Fibroblast of skin of right quadriceps (primary cell): ENCODE measurements at places on chromosomes 3 and 15.

GRCh38 chr3:194686816-194687637 is 1.3 kb downstream of the FAM43A start:
- peak; percentile 44 for DNase-seq

DNA sequence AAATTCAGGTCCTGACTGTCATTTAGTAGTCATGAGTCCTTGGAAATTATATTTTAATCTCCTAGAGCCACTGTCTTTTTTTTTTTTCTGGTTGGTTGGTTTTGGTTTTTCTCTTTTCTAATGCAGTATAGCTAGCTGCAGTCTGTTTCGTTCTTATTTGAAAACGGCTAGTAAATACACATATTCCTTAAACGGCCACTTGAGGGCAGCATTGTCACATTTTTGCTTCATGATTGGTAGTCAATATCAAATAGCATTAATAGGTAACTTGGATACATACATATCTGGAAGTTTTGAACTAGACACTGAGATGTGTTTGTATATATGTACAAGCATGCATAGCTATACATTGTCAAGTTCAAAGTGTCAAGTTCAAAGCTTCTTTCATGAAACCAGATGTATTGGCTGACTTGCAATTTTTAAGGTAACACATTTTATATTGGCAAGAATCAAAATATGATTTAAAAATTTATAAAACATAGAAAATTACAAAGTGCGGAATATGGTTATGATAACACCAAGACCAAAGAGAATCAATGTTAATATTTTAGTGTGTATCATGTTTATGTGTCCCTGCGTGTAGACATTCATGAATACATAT is 22.5 kb downstream of the GABRA5 start:
- peak; percentile 62 for DNase-seq

GRCh38 chr3:50340448-50341329 is at the start of gene RASSF1:
Gene RASSF1 (minus strand): TSS chr3:50340836. CDS start chr3:50340805, 31 bp downstream.
- DNase-seq: peak; percentile 65

- peak; percentile 31 for DNase-seq
Measured at GRCh38 chr3:149018247-149018646, 26.9 kb downstream of the GYG1 start.

- no peak for DNase-seq
Measured at GRCh38 chr3:147383617-147384016, 22.7 kb downstream of the ZIC4 start.

DNA sequence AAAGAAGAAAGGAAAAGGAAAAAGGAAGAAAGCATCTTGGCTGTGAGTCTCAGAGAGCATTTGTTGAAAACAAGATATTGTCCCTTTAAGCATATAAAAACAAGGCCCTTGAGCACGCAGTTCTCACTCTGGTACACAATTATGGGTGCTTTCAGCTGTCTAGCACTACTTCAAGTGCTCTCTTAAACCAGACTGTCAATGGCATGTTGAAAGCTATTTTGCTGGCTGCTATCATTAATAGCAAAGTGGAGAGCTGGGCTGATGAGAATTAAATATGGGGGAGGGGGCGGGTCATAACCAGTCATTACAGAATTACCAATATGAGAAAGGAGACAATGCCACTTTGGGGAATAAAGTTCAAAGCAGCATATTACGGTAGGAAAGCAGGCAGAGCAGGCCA is 9.3 kb downstream of the TLE3 start:
- no peak for DNase-seq

DNA sequence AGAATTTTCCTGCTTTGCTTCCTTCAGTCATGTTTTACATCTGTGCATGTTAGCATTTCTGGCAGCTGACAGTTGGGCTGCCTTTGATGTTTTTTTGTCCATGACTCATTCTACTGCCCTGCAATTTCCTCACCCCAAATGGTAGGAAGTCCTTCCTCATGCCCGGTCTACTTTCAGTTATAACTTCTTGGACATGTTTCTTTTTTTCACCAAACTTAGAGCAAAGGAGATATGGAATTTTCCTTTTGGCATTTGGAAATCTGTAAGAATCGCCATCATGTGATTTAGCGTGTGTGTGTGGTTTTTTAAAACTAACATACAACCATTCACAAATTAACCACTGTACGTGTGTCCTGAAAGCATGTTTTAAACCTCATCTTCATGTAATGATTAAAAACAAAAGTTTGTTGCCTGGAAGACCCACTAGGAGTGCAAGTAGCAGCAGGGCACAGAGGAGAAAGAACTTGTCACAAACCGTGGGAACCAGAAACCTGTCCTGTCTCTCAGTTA is 430.7 kb upstream of the CFAP20DC start:
- DNase-seq: peak; percentile 70

DNA sequence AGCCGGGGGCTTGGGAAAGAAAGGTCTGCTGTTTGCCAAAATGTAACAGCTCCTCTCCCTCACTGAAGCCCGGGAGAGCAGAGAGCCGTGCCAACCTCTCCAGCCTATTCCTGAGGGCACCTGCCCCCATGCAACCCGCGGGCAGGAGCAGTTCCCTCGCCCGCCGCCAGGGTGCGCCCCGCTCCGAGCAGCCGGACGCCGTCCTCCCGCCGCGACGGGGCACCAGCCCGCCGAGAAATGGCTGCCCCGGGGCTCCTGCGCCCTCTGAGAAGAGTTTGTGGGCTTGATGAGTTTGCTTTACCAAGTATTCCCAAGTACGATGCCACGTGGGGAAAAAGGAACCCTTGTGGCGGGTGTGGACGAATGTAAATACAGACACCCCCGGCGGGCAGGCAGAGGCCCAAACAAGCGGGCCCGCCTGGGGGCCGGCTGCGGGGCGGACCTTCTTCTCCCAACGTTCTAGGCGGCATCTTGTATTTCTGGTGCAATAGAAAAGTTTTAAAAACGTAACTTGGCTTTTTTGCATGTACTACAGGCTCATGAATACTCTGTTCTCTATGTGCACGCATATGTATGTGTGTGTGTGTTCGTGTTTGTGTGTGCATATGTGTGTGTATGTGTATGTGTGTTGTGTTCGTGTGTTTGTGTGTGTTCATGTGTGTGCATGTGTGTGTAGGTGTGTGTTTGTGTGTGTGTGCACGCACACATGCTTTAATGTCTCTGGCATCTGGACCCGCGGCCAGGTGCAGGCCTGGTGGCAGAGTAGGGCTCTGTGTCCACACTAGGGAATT is 162.9 kb downstream of the CHSY1 start:
- peak; percentile 46 for DNase-seq

- no peak for DNase-seq
Measured at GRCh38 chr3:104735691-104736090, 631.0 kb upstream of the ALCAM start.

- DNase-seq: no peak
Measured at GRCh38 chr15:62648954-62649353, 393.6 kb upstream of the TPM1 start.

DNA sequence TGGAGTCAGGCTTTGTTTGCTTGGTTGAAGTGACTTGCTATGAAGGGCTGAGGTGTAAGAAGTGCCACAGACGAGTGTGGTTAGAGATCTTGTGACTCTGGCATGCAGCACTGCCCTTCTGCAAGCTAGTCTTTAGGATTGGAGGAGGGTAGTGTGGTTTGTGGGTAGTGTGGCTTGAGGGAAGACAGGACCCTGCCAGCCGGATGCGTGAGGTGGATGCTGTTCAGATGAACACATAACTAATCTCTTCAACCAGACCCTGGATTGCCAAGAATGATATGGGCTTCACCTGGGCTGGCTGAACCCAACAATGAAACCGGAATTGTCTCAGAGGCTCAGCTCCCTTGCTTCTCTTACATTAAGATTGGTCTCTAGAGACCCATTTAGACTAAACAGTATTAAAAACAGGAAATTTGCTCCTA is 32.7 kb downstream of the STARD9 start:
- DNase-seq: peak; percentile 13

DNA sequence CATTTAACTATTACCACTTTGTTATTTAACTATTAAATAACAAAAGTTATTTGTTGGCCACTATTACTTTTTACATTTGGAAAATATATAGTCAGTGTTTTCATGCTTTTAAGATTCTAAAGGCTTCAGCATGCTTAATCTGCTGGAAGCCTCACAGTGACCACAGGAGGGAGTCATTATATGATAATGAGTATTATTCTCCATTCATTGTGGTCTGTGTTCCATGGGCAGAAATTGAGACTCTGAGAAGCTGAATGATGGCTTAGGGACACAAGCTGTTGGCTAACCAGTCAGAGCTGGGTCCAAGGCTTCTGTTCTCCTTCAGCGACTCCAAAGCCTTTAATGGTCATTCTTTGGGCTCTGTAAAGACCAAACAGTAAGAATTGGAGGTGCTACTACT is 64.7 kb downstream of the BFSP2 start:
- DNase-seq: peak; percentile 49

DNA sequence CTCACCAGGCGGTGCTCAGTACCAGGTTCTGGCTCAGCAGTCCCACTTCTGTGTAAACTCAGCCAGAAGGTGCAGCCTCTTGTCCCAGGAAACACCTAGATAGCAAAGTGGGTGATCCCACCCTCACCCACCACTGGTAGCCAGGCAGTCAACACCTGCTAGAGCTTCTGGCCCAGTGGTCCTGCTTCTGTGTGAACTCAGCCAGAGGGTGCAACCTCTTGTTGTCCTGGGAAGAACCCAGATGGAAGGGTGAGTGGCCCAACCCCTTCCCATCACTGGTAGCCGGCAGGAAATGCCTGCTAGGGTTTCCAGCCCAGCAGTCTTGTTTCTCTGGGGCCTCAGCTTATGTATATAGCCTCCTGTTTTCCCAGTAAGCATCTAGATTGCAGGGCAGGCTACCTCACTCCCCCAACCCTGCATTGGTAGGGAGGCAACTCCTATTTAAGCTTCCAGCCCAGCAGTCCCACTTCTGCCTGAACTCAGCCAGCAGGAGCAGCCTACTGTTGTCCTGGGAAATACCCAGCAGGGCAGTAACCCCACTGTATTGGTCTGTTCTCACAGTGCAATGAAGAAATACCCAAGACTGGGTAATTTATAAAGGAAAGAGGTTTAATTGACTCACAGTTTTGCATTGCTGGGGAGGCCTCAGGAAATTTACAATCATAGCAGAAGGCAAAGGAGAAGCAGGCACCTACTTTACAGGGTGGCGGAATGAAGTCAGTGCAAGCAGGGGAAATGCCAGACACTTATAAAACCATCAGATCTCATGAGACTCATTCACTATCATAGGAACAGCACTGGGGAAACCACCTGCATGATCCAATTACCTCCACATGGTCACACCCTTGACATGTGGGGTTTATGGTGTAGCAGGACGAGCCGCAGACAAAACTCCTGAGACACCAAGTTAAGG is 110.6 kb downstream of the DTWD1 start:
- DNase-seq: no peak
